ENCODE measurements at places on chromosomes 4 and X.

DNA sequence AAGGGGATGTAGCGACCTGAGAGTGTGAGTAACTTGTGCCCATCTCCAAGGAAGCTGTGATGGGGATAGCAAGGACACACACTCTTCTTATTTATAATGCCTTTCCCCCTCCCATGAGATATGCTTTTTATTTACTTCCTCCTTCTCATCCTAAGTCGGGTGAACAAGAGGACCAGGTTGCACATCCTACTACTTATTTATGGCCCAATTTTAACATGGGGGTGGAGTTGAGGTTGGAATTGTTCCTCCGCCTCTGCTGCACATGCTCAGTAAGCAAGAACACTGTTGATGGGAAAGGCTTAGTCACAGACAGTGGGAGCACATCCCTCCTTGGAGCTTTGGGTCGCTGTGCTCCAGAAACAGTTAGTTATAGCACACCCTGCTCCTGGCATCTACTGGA, 15.2 kb upstream of the TLR8 start:
- DNase-seq, result no peak

GRCh38 chr4:121189326-121190215, 25.4 kb upstream of the TNIP3 start:
- no peak for DNase-seq

DNA sequence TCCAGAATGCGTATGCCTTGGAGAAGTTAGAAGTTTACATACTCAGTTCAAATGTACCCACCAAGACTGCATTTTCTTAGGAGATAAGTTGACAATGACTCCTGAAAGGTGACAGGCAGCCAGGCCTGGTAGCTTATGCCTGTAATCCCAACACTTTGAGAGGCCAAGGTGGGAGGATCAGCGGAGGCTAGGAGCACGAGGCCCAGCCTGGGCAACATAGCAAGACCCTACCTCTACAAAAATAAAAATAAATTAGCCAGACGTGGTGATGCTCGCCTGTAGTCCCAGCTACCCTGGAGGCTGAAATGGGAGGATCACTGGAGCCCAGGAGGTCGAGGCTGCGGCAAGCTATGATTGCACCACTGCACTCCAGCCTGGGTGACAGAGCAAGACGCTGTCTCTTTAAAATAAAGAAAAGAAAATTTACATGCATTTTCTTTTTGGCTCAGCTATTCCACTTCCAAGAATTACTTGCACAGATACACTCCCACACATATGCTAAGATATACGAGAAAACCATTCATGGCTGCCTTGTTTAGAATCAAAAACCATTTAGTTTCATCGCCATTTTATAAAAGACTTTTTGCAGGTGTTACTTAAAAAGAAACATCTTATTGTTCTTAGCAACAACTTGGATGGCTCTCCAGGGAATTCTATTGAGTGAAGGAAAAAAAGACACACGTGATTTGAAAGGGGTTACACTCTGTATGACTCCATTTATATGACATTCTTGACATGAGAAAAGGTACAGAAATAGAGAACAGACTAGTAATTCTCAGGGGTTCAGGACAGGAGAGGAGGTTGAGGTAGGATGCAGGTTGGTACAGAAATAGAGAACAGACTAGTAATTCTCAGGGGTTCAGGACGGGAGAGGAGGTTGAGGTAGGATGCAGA, 66.3 kb downstream of the DHRSX start:
- no peak for DNase-seq

DNA sequence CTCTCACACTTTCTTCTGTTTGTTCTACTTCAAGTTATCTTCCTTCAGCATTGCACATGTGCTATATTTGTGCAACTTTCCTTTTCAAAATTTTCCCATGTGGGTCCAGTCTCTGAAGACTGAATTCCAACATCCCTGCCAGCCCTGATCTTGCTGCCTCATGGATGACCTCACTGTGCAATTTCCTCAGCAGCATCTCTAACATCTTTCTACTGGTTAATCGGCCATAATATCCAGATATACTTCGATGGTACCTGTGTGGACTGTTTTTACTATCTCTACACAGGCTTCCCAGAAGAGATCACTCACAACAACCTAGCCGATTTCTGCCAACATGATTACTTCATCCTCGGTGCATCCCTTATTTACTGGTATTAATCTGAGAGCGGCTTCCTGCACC, 41.5 kb downstream of the GPM6A start:
- no peak for DNase-seq

DNA sequence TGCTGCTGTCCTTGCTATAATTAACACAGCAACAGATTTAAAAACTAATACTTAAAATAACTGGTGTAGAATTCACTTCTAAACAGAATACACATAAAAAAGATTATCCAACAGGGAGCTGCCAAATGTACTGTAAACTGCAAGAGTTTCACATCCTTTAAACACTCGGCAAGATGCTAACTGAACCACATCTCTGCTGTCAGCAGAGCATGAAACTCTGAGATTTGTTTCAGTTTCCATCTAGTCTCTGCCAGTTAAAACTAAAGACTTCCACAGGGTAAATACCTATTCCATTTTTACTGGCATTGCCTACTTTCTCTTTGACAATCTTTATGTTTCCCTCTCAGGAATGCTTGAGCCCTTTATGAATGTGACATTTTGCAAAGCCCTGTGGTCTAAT, 127.7 kb downstream of the SLC7A11 start:
- no peak for DNase-seq

- DNase-seq, result no peak
Measured at GRCh38 chrX:41827886-41828285, 95.5 kb downstream of the CASK start.

GRCh38 chr4:154465085-154465484, 26.5 kb downstream of the DCHS2 start:
- no peak for DNase-seq

- DNase-seq, result no peak
Measured at GRCh38 chrX:123271902-123272301, 87.8 kb downstream of the GRIA3 start.

DNA sequence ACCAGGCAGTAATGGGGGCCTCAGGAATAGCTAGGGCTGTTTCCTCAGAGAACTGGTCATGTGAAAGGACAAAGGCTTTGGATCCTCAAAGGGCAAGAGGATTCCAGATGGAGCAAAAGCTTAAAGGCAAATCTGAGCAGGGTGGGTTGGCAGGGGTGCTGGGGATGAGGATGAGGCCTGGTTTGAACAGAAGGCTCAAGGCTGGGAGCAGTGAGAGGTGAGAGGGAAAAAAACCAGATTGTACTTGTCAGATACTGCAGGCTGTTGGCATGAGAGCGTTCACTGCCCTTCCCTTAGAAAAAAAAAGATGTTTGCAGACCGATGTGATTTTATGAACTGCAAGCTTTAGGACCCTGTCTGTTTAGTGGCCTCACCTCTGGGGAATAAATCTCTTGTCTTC, 75.3 kb upstream of the PLAC1 start:
- no peak for DNase-seq

- DNase-seq, result peak; percentile 45
Measured at GRCh38 chrX:69145714-69146113, 19.5 kb downstream of the PJA1 start.

DNA sequence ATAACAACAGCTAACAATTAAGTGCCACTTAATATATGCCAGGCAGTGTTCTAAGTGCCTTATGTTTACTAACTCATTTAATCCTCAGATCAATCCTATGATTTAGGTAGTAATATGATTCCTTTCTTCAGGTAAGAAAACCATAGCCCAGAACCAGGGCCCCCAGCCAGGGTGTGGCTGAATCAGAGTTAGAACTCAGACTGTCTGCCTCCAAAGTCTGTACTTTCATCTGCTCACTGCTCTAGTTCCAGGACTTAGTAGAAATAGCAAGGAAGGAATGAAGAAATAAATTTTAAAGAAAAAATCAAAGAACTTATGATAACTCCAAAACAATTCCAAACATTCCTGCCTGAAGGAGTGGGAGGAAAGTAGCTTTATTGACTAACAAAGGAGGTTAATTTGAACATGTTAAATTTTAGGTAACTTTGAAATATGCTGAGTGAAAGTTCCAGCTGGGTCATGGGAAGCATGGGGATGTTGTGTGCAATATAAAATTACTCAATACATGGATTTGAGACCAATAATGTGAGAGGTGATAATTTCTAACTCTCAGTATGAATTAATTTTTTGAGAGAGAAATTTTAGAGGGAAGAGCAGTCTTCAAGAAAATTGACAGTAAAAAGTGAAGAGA, 8.8 kb upstream of the ADH1C start:
- DNase-seq, result peak; percentile 72

GRCh38 chr4:89303177-89303576, 4.4 kb downstream of the GPRIN3 start:
- no peak for DNase-seq

DNA sequence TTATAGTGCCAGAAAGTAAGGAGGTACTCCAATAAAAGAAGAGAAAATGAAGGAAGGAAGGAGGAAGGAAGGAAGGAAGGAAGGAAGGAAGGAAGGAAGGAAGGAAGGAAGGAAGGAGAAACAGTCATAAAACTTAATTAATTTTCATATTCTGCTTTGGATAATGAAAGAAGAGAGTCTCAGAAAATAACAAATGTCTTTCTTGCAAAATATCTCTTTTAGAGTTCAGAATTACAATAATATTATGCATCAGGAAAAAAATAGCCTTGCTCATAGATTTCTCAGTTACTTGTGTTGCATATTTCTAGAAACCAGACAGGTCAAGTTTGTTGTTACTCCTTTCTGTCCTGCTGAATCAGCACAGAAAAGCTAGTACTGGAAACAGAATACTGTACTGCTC, 130.1 kb upstream of the DKK2 start:
- no peak for DNase-seq

GRCh38 chrX:47706575-47706974, 47.6 kb upstream of the UXT start:
- DNase-seq, result no peak

- DNase-seq, result no peak
Measured at GRCh38 chr4:132269303-132269990, 879.6 kb upstream of the PCDH10 start.

- no peak for DNase-seq
Measured at GRCh38 chr4:3878678-3879077, 112.5 kb downstream of the ADRA2C start.

GRCh38 chr4:73452953-73453700, 17.1 kb downstream of the AFP start:
- DNase-seq, result no peak

GRCh38 chr4:23337292-23337691, 552.6 kb downstream of the PPARGC1A start:
- DNase-seq, result no peak

- DNase-seq, result no peak
Measured at GRCh38 chr4:38625508-38625907, 38.5 kb upstream of the KLF3 start.

DNA sequence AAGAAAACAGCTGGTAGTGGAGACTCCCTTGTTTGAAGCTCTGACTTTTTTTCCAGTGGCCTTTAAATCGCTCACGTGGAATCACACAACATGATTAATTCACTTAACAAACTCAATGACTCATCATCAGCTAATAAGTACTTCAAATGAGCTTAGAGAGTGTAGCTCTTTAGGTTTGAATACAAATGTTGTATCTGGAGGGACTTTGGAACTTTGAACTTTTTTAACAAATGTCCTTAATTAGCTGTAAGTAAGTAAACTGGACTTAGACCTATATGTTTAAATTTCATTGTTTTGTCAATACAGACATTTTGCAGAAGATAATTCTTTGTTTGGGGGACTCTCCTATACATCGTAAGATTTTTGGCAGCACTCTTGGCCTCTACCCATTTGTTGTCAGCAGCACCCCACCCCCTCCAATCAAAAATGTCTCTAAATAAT, 581.1 kb downstream of the SPRY1 start:
- DNase-seq, result no peak

DNA sequence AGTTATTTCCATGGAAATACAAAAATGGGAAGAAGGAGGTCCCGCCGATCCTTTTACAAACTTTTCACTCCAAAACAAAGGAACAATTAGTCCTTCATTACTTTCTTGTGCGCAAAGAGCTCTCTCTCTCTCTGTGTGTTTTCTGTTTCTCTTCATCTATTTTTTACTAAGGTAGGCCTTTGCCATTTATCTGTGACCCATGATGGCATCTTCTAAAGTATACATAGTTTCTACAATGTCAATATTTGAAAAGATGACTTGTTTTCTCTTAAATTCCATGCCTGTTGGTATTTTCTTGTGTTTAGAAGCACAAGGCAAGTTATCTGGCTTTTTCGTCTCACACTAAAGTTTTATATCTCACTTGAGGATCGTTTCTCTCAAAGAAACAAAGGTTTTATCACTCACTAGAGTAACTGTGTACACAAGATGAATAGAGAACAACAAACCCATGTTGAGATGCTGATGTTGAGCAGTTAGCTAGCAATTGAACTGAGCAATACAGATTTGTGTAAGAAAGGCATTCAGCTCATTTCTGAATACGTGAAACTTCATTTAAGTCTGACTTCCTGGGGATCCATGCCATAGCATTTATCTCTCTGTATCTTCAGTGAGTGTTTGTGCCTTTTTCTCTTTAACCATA, 250.3 kb downstream of the GBA3 start:
- no peak for DNase-seq

DNA sequence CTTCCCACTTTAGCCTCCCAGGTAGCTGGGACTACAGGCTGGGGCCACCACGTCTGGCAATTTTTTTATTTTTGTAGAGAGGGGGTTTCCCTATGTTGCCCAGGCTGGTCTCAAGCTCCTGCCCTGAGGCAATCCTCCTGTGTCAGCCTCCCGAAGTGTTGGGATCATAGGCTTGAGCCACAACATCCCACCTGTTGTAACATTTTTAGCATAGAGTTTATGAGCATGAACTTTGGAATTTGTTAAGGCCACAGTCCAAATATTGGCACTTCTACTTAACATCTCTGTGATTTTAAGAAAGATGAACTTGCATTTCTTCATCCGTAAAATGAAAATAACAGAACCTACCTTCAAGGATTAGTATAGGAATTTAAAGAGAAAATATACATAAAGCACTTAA, 445.6 kb downstream of the IQCM start:
- no peak for DNase-seq

GRCh38 chr4:169209388-169209883, 61.3 kb downstream of the SH3RF1 start:
- DNase-seq, result no peak

DNA sequence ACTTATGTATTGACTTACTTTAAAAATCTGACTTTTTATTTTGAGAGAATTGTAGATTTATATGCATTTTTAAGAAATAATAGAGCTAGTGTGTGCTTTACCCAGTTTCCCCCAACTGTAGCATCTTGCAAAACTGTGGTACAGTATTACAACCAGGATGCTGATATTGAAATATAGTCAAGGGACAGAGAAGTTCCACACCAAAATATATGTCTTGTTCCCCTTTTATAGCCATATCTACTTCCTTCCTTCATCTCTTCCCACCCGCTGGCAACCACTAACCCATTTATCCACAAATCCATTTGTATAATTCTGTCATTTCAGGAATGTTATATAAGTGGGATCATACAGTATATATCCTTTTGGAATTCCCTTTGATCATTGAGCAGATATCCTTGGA, 16.8 kb downstream of the KDM6A start:
- DNase-seq, result no peak

- DNase-seq, result no peak
Measured at GRCh38 chr4:105014234-105014633, 132.4 kb upstream of the TET2 start.

GRCh38 chr4:48699475-48699874, 80.6 kb downstream of the FRYL start:
- DNase-seq, result no peak

GRCh38 chr4:183098723-183099536, at the start of gene WWC2:
TSS of gene WWC2 (plus strand) at chr4:183099257. CDS start at chr4:183099492, 235 bp downstream.
- peak; percentile 94 for DNase-seq

- DNase-seq, result no peak
Measured at GRCh38 chrX:134745636-134746409, 87.6 kb upstream of the PLAC1 start.

All from sigmoid colon (tissue), 7 donors.